ENCODE measurements at places on chromosomes 6 and 20.

DNA sequence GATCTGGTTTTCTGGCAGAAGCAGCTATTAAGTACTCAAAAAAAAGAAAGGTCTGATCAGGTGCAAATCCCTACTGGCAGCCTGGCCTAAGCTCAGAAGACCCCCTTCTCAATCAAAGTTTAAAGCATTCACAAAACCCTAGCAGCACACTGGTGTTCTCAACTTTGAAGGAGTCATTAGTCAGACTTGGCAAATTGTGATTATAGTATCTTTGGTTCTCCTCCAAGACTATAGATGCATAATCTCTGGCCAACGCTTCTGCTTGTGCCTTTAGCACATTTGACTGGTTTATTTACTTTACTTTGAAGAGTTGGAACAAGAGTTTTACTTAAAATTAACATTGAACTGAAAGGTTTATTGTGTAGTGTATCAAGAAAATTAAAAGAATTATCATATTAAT lies 248.9 kb downstream of the PTPRK start:
- DNase-seq = no peak

DNA sequence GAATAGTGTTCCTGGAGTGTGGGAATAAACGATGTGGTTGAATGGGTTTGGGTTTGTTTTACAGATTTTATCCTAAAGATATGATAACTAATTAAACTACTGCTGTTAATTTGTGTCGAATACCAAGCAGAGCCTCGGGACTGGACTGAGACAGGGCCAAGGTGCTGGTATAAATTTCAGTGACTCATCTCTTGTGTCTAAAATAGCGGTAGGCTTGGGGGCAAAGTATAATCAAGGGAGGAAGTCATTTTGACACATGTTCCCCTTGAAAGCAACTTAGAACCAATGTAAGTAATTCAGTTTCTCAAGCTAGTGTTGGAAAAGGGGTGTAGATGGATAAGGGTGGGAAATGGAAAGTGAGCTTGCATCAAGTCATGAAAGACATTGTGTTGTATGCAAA lies 108.4 kb downstream of the PLCB4 start:
- no peak for DNase-seq

DNA sequence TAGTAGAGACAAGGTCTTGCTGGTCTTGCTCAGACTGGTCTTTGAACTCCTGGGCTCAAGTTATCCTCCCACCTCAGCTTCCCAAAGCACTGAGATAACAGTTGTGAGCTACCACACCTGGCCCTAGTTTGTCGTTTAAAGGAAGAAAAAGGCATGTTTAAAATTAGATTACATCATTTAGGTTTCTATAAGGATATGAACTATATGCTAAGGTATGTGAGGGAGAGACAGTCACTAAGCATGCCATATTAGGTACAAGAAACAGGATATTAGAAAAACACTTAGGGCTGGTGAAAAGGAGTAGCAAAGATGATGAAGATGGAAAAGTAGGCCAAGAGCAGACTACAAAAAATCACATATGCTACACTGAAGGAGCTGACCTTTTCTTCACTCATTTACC lies 106.4 kb downstream of the ASCC3 start:
- DNase-seq = no peak

GRCh38 chr20:40081653-40082052 lies 607.4 kb downstream of the MAFB start:
- DNase-seq = no peak

DNA sequence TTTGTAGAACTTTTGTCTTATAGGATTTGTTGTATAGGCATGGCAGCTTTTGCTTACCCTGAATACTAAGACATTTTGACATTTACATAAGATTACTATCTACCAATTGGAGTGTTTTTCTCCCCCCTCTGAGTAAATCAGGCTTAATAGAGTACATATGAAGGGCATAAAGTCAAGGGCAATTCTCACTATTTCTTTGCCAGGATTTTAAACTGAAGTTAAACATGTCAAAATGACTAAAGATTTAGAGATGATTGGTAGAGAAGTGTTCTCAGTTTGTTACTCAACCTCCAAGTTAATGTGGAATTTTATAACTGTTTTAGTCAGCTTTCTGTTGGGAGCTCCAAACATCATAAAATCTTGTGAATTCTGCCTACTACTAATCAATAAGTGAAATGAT lies 157.8 kb downstream of the CDKAL1 start:
- no peak for DNase-seq

DNA sequence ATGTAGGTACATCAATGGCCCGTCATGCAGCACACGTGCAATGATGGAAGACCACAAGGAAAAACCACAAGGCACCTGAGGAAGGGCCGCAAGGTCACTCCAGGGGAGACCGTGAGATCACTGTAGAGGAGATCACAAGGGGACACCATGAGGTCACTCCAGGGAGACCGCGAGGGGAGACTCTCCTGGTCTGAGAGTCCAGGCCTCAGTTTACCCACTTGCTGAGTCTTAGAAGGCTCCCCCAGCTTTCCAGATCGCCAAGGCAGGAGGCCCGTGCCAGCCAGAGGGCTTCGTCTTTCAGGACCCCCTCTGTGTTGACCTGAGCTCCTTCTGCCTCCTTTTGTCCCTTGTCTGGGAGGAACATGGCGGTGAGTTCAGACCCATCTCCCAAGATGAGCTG lies 232.2 kb downstream of the ERMARD start:
- DNase-seq = no peak

Data from CD4-positive, alpha-beta T cell treated with Interleukin-4 for 4 hours (primary cell).